ENCODE measurements at places on chromosomes 1 and 21. TPM values are rescaled to one million over a fixed set of nuclear protein-coding genes. Genes with fewer than 3 reads are reported as not detected.

The MFAP2 gene
- 1.8 TPM for total RNA-seq

- DNase-seq = peak; percentile 52
These were observed 232.6 kb downstream of the SRGAP2C start for GRCh38 chr1:121417325-121417923.

DNA sequence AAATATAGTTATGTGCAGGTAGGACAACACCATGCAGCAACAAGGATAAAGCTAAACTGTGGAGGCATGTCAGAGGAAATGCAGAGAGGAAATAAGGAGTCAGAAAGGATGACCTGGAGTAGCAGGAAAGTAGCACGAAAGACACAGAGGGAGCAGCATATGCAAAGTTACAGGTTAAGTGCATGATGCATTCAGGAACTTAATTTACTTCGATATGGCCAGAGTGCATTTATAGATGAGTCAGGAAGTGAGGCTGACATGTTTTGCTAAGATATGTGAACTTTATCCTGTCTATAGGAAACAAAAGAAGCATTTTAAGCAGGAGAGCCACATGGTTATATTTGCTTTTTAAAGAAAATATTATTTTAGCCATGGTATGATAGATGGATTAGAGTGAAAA, 15.4 kb upstream of the MUTYH start:
- DNase-seq = peak; percentile 46

The SIM2 gene
- total RNA-seq = 71.2 TPM

DNA sequence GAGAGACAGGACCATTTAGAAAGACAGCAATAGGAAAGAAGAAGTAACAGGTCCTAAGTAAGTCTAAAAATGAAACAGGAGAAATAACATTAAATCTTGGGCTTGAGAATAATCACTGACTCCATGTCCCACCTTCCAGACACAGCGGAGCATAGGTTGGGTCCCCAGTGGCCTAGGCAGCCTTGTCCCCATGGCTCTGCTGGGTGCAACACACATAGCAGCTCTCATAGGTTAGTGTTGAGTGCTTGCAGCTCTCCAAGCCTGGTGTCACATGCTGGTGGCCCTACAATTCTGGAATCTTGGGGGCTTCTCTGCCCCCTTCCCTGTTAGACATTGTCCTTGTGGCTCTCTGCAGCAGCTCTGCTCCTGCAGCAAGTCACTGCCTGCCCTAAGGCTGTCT, 952.8 kb upstream of the ADGRL2 start:
- DNase-seq = no peak

DNA sequence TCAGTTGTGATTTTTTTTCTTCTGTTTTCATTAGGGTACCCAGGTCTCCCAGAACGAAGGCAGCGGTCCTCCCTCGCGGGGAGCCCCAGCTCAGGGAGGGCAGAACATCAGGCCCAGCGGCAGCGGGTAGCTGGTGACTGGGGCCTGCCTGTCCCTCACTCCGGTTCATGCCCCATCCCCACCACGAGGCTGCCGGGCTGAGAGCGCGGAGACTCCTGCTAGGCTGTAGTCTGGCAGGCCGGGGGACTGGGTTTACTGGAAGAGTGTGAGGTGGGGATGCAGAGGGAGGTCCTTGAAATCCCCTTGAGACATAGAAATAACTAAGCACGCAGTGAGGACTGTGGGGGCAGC, 10.5 kb downstream of the BRINP2 start:
- DNase-seq = no peak

DNA sequence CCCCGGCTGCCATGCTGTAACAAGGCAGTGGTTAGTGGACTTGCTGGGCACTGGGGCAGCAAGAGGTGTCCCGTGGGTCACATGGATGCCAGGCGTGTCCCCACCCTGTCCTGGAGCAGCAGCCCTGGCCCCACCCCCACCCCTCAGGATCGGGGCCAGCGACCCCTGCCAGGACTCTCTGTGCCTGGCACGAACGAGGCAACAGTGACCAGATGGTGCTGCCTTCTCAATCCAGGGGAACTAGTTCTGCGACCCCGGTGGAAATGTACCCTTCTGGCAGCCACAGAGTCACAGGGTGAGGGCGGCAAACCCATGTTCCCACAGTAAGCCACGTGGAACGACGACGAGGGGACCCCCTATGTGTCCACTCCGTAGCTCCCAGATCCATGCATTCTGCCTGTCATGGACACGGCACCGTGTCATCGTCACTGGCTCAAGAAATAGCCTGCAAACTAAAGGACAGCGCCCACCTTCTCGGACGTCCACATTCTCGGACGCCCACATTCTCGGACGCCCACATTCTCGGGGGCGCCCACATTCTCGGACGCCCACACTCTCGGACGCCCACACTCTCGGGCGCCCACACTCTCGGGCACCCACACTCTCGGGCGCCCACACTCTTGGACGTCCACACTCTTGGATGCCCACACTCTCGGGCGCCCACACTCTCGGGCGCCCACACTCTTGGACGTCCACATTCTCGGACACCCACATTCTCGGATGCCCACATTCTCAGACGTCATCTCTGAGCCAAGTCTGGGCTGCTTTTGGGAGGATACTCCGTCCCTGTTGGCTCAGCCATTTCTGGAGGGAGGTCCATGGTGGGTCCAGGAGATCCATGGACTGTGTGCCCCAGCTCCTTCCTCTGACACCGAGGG, 19.6 kb upstream of the ACTRT2 start:
- no peak for DNase-seq

The RGS16 gene
- total RNA-seq = 1.5 TPM

DNA sequence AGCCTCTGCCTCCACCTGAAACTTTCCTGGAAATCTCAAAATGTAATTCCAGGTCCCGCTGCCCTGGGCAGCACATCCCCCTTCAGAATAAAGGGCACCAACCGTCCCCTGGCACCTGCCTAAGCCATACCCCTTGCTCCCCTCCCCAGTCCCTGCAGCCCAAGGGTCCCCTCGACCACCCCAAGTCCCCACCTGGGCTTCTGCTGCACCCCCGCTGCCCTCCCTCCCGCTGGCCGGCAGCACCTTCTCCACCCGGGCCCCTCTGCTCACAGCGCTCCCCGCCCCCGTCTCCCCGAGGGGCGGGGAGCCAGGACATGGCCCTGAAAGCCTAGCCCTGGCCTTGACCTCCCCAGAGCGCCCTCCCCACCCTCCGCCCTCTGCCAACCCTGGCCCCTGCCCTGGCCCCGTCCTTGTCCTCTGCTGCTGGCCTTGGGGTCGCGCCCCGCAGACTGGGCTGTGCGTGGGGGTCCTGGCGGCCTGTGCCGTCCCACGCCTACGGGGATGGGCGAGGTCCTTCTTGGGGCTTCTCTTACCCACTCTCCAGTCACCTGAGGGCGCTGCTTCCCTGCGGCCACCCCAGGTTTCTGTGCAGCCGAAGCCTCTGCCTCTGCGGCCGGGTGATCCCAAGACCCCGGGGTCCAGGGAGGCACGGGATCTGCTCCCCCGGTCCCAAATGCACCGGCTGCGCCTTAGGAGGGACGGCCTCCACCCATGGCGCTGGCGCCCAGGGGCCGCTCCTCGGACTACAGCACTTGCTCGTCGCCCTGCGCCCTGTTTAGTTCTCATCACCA, 41.7 kb downstream of the WDR4 start:
- DNase-seq = no peak

The HYI gene
- total RNA-seq = 87.1 TPM

The SPRR5 gene
- total RNA-seq = not detected
